CD4-positive, alpha-beta T cell treated with Interleukin-17A for 4 hours (primary cell): ENCODE measurements at places on chromosomes 2 and 18.

DNA sequence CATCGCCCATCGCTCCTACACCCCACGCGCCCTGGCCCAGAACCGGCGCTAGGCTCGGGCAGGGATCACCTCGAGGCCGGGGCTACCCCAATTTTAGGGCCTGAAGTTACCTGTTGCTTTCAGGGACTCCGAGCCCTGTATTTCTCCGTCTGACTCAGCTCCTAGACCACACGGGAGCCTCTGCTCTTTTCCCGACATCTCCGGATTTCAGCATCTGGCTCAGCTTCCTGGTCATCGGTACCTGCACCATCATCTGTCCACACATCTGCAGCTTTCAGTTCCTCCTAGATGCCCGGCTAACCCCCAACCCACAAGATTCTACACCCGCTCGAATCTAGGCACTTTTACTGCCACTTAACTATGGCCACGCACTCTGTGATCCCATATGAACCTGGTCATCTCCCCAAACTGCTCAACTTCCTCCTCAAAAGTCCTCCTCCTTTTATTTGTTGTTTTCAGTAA lies 12.1 kb upstream of the HMSD start:
- no peak for DNase-seq

DNA sequence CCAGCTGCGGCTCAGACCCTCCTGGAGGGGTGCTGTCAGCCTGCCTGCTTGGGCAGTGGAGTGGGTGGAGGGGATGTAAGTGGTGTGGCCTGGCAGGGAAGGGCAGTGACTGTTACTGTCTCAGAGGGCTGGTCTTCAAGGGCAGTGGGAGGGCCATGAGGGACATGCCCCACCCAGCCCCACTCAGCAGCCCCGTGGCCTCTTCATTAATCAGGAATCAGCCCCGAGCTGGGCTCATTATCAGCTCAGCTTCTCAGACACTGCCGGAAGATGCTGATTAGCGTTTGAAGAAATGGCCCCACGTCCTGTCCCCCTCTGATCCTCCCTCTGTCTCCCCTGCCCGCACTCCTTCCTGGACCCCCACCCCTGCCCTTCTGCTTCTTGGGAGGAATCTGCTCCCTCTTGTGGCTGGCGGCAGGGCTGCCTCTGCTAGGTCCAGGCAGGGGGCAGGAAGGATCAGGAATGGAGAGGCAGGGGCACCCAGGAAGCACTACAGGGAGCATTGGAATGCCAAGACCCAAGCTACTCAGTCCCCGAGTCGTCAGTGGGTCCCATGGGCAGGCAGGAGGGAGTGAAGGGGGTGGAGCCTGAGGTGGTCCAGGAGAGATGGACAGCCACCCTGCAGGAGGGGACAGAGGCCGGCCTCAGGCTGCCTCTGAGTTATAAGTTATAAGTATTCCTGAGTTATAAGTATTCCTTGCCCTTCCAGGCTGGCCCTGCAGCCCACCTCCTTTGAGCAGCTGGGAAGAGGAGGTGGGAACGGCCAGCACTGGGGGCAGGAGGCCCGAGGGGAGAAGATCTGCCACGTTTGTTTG lies 7.0 kb downstream of the ASIC4 start:
- no peak for DNase-seq

DNA sequence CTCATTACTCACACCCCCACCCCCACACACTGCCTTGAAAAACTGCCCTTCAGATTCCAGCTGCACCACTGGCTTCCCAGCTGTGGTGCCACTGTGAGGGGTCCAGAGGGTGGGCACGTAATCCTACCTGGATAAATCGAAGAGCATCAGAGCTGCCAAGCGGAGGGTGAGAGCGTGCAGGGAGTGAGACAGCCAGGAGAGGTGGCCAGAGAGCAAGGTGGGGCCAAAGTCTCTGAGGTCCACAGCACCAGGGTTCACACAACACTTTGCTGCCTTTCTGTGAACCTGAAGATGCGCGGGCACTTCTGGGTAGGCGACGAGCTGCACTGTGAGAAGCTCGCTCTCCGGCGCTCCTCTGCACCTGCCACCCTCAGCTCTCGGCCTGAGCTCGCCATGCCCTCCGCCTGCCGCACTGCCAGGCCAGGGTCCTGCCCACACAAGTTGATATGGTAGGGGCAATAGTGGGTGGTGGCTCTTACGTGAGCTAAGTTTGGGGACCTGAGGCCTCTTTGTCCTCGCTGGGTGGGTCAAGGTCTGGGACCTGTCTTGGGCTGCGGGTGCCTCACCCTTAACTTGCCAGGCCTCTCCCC lies 83.9 kb downstream of the MARCO start:
- DNase-seq = no peak

- no peak for DNase-seq
These were observed 105.6 kb upstream of the RFX8 start for GRCh38 chr2:101580528-101580927.

DNA sequence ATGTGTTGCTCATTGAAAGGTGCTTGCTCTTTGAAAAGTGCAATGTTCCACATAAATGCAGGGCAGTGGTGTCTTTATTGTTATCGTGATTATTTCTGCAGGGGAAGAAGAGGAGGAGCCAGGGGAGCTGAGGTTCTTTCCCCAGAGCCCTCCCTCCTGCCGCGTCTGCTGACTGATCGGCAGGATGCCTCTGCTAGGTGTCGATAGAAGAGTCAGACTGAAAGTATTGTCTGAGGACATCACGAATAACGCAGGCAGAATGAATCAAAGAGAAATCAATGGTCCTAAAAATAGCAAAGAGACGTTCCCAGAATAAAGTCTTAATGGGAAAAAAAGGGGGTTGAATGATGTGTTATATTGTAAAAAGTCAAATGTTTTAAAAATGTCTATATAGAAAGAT lies 47.4 kb upstream of the SIX3 start:
- DNase-seq = no peak

GRCh38 chr2:85917887-85918795 lies 29.4 kb upstream of the ST3GAL5 start:
- no peak for DNase-seq

DNA sequence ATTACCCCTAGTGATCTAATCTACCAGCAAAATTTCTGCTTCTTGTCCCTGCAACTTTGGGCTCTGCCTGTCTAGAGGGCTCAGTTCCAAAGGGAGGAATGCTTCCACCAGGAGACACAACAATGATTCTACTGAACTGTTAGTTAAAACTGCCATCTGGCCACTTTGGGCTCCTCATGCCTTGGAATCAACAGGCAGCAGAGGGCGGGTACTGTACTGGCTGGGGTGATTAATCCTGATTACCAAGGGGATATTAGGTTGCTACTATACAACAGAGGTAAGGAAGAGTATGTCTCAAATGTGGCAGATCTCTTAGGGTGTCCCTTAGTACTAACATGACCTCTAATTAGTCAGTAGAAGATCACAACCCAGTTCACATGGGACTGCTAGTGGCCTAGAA lies 21.4 kb downstream of the HADHA start:
- DNase-seq = no peak

GRCh38 chr2:223090540-223091235 lies 38.7 kb downstream of the KCNE4 start:
- no peak for DNase-seq

DNA sequence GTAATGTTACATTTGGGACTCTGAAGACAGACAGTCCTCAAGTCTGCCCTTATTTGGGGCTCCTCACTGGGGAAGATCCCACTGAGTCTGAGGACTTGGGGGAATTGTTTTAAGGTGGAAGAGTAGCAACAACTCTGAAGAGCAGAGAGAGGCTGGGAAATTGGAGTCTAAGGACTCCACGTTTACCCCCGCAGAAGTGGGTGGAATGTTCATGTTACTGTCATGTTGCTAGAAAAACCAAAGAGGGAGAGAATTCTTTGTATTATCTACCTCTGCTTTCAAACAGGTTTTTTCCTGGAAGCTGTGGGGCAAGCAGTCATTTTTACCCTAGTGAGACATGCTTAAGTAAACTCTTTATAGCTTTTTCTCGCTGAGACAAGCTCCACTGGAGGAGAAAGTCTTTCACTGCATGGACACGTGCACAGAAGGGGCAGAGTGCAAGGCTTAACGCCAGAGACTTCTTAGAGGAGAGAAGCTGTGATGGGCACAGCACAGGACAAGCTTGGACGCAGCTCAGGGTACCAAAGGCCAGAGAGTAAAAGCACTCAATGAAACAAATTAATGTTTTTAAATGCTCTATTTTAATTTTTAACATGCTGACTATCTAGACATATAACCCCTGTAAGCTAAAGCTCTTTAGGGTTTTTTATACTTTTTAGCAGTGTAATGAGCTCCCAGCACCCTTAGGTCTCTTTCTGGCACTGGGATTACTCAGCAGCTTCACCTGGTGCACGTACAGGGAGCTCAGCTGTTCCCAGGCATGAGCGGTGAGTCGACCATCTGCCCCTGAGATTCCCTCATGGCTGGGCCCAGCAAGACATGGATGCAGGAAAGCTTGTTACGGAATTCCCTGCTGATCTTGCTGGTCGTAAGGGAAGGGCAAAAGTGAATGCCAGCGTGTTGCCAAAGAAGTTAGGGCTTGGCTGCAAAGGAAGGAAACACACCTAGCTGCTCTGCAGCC lies 54.5 kb upstream of the BIN1 start:
- no peak for DNase-seq

- DNase-seq = no peak
These were observed 627 bp downstream of the WDCP start for GRCh38 chr2:24046599-24046929.

DNA sequence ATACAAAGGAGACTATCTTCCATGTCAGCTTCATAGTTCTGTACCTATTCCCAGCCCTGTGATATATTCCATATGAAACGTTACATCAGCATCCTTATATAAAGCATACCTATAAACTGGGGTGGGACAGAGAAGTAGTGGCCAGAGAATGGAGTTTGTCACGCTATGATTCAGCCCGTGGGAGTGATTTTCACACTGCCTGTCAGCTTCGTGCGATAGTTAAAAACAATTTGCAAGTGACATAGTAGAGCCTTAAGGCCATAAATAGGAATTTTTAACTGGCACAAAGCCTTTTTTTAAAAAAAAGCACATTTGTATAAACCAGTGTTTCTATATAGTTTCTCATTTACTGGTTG lies 30.2 kb downstream of the PKP4 start:
- no peak for DNase-seq

DNA sequence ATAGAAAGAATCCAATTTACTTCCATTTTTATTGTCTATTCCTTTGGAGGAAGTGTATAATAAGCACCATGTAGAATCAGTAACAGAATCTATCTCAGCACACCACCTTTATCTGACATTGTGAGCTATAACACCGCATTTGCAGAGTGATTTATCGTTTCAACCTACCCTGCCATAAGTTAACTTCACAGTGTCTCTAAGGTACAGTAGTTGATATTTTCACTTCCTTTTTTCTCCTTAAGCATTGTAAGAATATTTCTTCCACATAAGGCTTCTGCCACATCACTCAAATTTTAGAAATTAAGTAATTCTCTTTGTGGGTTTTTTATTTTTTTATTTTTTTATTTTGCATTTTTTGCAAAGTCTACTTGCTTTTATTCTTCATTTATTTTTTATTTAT lies 107.1 kb downstream of the TMX3 start:
- DNase-seq = no peak

- no peak for DNase-seq
These were observed 90.3 kb downstream of the SP3 start for GRCh38 chr2:173874894-173875237.

DNA sequence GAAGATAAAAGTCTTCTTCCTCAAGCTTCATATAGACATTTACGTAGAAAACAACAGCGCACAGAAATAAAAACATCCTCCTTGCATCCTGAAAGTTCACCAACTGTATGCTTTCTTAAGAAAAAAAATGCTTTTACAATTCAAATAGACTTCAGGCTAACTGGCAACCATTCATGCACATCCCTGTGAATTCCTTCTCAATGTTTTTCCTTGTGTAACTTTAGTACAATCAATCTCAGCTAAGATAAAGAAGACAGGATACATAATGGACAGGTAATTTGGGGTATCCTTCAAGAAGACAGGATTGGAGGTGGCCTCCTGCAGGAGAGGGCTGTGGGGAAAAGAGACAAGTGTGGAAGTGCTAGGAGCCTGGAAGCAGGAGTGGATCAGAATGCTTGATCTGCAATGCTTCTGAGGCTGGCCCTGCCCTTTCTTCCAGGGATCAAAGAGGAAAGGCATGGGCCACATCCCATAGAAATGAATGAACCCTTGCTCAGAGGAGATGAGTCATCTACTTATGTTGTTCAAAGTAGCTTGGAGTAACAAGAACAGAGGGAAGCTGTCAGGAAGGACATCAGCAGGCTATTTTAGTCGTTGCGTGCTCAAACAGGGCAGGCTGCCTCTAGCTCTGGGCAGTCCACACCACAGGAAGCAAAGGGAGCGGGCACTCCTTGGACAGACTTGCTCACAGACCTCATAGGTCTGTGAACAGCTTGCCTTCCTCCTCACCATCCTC lies 126.6 kb downstream of the TMEM131 start:
- DNase-seq = no peak

DNA sequence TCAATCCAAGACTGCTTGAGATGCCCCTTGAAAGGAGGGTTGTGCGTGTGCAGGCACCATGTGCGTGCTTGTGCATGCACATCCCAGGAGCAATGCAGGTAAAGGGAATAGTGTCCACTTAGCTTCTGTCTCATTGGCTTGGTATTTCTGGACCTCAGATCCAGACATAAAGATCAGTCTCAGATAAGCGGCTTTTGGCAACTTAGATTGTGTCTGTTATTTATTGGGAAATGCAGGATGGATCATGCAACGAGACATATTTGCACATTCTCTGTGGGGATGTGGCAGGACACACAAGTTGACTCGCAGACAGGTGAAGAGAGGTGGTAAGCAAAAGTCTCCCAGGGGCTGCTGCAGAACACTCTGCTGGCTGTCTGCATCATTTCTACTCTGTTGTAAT lies 67.9 kb downstream of the SETBP1 start:
- DNase-seq = no peak

- DNase-seq = no peak
These were observed 9.9 kb upstream of the ODC1 start for GRCh38 chr2:10457846-10458598.

DNA sequence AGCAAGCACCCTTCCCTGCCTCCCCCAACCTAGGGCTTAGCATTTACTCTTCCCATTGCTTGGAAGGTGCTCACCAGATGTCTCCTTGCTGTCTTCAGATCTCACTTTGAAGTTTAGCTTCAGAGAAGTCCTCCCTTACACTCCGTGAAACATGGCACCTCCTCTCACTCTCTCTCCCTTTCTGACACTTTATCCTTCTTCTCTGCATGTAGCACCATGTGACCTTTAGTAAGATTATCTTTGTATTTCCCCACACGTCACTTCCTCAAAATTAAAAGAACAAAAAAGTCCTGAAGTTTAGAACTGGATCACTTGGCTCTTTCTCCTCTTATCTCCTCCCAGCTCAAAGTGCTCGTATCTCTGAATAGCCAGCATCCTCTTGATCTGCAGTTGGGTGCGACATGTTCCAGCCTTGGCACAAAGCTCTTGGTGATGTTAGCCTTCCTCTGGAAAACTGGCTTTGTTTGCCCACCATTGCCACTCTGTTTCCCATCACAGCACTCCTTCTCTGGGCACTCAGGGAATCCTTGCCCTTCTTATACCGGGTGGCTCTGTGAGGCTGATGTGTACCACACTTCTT lies 40.6 kb upstream of the EPAS1 start:
- no peak for DNase-seq

GRCh38 chr2:193251909-193252308 lies 1057.2 kb upstream of the TMEFF2 start:
- no peak for DNase-seq

- DNase-seq = no peak
These were observed 144.9 kb downstream of the LTBP1 start for GRCh38 chr2:33091541-33092123.

GRCh38 chr2:64837116-64837731 lies 152.0 kb upstream of the SLC1A4 start:
- DNase-seq = no peak
